ENCODE measurements at places on chromosomes 1 and 21.

- DNase-seq, result no peak
Measured at GRCh38 chr1:25217598-25218232, 14.6 kb downstream of the SYF2 start.

- DNase-seq, result no peak
Measured at GRCh38 chr1:14598007-14598497, 433 bp upstream of the KAZN start.

- no peak for DNase-seq
Measured at GRCh38 chr1:27552911-27553420, 51.0 kb downstream of the AHDC1 start.

- DNase-seq, result no peak
Measured at GRCh38 chr1:64967381-64967780, 1.0 kb upstream of the JAK1 start.

GRCh38 chr1:240385985-240386978 lies 225.7 kb downstream of the GREM2 start:
- DNase-seq, result no peak

GRCh38 chr1:51616490-51616889 lies 402 bp upstream of the OSBPL9 start:
- no peak for DNase-seq

DNA sequence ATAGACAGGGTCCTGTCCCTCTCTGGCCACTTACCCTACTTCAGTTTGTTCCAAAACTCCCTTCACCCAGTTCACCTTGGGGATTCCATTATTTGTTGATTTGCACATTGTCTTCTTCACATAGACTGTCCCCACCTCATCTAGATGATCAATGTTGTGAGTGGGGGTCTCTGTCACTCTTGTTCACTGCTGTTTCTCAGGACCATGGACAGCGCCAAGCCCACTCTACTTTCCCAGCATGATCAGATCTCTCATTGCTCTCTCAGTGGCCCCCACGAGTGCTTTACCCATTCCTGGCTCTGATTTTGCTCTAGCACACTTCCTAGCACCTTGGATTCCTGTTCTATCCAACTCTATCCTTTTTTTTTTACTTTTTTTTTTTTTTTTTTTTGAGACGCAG lies 45.4 kb upstream of the IGSF21 start:
- no peak for DNase-seq

DNA sequence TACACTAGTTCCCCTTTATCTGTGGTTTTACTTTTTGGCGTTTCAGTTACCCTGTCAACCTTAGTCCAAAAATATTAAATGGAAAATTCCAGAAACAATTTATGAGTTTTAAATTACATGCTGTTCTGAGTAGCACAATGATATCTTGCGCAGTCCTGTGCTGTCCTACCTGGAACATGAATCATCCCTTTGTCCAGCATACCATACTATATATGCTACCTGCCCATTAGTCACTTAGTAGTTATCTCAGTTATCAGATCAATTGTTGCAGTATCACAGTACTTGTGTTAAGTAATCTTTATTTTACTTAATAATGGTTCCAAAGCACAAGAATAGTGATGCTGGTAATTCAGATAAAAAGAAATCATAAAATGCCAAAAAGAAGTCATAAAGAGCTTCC lies 52.7 kb downstream of the AGBL4 start:
- no peak for DNase-seq

GRCh38 chr1:192936313-192937018 lies 122.7 kb downstream of the UCHL5 start:
- no peak for DNase-seq

DNA sequence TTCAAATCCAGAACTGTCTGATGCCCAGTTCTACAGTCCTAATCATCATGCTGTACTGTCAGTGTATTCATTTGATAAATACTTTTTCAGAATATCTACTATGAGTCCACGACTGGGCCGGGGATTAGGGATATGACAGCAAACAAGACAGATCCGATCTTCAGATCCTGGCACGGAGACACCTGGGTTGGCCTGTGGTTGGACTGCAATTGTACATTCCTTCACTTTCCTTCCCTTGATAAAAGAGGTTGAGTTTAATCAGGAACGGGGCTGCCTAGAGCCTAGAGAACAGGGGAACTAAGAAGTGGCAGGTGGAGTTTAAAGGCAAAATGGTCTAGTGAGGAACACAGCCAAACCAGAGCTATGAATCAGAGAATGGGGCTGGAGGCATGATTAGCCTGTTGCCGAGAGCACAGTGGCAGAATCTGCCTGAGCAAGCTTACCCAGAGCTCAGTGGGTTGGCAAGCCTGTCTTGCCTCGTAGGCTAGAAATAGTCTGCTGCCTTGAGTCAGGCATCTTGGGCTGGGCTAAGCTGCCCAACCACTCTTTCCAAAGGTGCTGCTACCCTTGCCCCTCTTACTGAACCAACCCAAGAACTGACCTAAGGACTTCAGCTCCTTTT lies 38.1 kb upstream of the PTCH2 start:
- DNase-seq, result no peak

DNA sequence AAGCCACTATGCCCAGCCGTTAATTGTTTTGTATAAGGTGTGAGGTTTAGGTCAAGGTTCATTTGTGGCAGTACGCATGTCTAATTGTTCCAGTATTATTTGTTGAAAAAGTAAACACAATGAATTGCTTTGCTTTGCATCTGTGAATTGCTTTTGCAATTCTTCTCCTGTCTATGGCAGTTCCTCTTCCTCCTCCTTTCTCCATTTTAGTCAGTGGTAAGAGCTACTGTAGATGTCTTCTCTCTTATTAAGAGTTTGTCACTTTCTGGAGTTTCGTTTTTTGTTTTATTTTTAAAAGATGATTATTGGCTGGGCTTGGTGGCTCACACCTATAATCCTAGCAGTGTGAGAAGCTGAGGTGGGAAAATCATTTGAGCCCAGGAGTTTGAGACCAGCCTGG lies 29.2 kb downstream of the C1orf185 start:
- no peak for DNase-seq

DNA sequence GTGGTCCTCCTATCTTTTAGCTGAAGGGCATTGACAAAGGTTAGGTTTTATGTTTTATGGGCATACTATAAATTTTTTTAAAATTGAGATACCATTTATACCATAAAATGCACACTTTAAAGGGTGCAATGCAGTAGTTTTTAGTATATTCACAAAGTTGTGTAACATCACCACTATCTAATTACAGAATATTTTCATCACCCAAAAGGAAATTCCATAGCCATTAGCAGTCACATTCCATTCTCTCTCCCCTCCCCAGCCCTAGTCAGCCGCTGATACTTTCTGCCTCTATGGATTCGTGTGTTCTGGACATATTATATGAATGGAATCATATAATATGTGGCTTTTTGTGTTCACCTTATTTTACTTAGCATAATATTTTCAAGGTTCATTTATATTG lies 135.8 kb upstream of the B3GALT2 start:
- DNase-seq, result no peak

DNA sequence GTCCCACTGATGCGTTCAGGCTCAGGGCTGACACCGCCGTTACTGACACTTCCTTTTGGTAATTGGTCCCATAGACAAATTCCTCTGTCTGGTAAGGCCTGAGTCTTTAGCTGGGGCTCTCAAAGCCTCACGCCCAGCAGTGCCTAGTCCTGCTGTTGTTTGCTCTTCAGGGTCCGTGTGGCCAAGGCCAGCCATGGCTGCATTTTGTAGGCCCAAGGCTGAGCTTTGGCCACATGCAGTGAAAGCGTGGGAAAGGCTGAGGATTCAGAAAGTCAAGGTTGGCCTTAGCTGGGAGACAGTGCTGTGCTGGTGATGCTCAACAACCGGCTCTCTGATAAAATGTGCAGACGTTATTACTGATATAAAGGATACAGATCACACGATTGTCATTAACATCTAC lies 63.5 kb upstream of the C1orf174 start:
- no peak for DNase-seq

DNA sequence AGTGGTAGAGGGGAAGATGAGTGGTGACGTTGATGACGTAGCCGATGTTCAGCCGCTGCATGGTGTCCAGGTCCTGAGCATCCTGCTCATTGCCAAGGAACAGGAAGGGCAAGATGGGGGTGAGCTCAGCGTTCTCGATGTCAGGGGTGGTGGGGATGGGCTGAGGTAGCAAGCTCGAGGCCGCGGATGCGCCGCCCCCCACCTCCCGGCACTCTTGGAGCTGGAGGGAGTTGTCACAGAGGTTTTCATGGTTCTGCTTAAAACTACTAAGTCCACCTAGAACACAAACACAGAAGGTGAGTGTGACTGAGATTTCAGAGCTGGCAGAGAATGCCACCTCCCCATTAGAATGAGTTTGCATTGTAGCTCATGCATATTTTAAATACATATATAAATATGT lies 35.7 kb downstream of the DUSP10 start:
- no peak for DNase-seq

- DNase-seq, result no peak
Measured at GRCh38 chr1:202049129-202049528, 38.7 kb downstream of the ELF3 start.

Data from stimulated activated CD4-positive, alpha-beta T cell treated with anti-CD3 and anti-CD28 coated beads, Interleukin-1b, Interleukin-23, amount 100 ng/mL, for 1 hour (primary cell).